ENCODE measurements at places on chromosomes 1 and 21.

DNA sequence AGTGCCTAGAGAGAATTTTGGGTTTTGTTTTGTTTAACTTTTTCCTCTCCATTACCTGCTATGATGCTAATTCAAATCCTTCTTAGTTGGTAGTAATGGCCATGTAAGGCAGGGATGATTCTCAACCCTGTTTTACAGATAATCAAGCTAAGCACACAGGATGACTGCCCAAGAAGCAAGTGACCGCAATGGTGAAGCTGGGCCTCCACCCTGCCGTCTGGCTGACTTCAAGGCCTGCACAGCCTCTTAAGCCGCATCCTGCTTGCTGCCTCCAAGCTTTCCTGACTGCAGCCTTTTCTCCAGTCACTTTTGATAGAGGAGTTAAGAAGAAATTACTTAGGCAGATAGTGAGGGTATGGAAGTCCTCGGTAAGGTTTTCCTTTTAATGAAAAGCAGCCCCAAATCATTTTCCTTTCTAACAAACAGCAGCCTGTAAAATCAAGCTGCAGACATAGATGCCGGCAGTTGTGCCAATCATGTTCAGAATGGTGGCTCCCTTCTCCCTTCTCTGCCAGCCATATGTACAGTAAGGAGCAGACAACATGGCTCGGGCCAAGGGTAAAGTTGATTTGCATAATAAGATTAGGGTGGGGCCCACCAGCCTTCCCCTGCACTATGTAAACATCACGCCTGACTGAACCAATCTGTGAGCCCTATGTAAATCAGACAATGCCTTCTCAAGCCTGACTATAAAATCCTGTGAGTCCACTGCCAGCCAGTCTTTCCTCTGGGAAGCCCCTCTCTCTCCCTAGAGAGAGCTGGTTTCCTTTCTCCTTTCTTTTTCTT is 8.8 kb upstream of the CTBS start:
- DNase-seq: no peak

GRCh38 chr1:19485362-19486187 is at the start of gene CAPZB:
CAPZB (minus strand) TSS chr1:19485539; CDS start chr1:19485438, 101 bp downstream.
- peak; percentile 85 for DNase-seq

- no peak for DNase-seq
Observed at GRCh38 chr1:36534711-36535412, 52.1 kb upstream of the CSF3R start.

GRCh38 chr1:224623743-224624333 is 7.7 kb downstream of the CNIH3 start:
- no peak for DNase-seq

DNA sequence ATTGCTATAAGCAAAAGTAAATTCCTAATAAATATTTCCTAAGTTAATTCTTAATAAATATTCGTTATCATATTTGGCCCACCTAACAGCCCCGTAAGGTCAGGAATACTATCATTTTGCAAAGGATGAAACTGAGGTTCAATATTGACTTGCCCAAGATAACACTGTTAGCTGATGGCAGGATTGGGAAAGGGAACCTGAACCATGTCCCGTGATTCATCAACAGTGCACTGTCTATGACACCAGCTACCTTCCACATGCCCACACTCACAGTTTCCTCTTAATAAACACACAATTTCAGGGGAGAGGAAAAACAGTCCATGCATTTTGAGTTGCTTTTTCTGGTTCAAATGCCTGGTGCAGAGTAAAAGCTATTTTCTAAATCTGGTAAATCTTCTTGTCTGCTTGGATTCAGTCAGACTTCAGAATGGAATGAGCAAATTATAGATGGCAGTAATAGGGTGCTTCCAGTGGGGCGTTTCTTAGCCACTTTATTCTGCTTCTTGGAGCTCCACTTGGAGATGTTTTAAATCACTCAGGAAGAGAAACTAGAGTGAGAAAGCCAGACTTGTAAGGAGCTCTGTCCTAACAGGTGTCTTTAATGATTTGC is 354.6 kb downstream of the PDE4B start:
- DNase-seq: no peak

DNA sequence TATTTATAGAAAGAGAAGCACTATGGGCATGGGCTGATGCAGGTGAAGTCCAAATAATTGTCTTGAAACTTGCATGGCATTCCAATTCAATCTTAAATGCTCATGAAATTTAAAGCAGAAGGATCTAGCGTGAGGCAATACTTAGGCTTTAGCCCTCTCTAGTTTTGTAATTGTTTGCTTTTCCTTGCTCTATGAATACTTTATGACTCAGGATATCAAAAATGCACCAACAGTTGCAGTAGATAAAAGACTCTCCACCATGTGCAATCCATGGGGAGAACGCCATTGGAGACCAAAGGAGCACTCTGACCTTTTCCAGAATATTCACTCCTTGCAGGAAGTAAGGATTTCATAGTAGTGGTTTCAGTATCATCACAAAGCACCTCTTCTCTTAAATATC is 436.4 kb downstream of the LRRIQ3 start:
- no peak for DNase-seq

GRCh38 chr21:43619856-43620255 is 39.4 kb downstream of the HSF2BP start:
- DNase-seq: no peak

DNA sequence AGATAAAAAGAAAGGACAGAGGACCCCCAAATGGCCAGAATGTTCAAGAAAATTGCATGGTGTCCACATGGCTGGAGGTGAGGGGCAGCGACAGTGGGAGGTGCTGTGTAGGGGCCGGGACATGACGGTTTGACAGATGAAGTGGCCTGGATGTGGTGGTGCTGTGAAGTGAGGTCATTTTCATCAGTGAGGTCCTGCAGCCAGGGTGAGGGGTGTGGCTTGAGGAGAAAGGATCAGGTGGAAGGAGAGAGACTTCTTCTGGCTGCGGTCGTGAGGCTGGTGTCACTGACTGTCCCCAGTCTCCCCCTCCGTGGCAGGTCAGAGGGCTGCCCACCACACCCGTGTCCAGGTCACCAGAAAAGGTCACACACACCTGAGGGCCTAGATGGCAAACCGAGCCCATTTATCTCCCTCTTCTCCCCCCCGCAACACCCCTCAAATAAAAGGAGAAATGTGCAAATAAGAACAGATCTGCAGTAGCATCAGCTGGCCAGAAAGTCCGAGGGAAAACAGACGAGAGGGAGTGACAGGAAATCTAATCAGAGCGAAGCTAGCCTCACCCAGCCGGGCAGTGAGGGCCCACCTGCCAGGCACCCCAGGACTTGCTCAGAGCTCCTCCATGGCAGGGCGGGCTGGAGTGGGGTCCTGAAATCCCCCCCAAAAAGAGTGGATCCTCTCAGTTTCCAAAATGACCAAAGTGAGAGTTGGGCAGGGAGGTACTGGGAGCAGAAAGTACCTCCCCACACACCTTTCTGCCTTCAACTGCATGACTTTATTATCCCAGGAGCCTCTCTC is 148.5 kb upstream of the EDN2 start:
- DNase-seq: no peak

DNA sequence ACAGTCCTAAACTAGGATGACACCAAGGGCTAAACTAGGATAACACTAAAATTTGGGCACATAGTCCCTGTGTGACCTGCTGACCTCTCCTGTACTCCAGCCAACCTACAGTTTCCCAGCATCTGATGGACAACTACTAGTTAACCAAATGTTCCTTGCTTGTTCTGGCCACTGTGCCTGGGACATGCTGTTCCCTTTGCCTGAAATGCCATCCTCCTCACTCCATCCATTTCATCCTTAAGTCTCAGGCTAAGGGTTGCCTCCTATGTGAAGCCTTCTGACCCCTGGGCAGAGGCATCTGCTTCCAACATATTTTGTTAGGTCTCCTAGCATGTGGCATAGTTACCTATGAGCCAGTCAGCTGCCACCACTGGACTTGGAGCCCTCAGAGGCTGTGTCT is 204.9 kb upstream of the JUN start:
- no peak for DNase-seq

DNA sequence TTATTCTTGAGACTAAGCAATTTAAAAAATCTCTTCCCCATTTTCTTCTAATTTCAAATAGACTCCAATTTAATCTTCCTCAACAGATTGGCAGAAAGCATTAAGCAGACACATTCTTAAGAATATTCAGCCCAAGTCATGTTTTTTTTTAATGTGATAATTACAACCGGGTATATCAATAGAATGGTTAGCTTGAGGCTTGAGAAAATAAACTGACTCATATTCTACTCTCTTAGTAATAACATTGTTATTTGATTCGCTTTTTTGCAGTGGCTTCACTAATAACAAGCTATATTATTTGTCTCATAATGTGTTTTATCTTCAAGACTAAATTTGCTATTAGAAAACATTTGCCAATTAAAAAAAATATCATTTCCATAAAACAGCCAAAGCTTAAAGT is 488.6 kb upstream of the RGS18 start:
- no peak for DNase-seq

DNA sequence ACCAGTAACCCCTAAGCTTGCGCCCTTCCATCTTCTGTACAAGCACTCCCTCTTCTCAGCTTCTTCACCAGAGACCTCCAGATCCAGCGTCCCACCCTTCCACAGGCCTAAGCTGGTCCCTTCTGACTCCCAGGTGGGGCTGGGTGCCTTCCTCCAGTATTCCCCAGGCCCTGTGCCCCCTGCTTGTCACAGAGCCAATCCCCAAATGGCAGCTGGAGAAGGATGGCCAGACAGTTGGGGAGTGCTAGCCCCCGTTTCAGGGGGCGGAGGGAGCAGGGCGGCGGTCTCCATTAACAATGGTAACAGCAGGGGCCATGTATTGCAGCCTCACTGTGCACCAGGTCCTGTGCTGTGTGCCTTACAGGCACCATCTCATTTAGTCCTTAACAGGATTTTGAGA is 85.7 kb downstream of the KCNN3 start:
- DNase-seq: no peak

DNA sequence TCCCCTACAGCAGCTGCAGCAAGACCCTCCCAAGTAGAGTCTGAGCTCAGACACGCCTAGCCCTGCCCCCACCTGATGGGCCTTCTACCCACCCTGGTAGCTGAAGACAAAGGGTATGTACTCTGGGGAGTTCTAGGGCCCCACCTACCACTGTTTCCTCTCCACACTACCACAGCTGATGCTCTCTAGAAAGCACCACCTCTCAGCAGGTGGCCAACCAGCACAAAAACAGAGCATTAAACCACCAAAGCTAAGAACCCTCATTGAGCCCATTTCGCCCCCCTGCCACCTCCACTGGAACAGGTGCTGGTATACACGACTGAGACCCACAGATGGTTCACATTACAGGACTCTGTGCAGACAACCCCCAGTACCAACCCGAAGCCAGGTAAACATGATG is 258.9 kb downstream of the SETD4 start:
- no peak for DNase-seq

- no peak for DNase-seq
Observed at GRCh38 chr1:168468822-168469221, 75.0 kb downstream of the XCL2 start.

- no peak for DNase-seq
Observed at GRCh38 chr1:205568469-205569361, 63.1 kb downstream of the ELK4 start.

DNA sequence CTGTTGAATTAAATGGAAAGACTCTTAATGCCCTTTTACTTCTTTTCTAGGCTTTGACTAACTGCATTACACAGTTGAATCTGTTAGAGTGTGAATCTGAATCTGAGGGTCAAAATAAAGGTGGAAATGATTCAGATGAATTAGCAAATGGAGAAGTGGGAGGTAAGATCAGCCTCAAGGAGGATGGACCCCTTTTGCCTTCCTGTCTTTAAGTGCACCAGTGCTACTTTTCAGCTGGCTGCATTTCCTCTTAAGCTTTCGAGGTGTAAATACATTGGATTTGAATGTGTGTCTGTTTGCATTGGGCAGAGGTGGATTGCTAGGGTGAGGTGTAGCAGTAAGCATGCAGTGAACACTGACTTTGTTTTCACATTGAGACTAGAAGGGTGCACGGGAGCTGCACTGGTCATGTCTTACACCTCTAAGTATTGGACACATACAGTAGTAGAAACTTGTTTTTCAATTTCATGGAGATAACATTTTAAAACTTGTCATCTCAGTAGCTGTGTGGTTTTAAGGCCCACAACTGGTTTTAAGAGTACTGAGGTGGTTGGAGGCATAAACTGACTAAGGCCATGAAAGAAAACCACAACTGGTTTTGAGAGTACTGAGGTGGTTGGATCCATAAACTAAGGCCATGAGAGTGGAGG is 35.4 kb downstream of the MIA3 start:
- DNase-seq: no peak

- DNase-seq: no peak
Observed at GRCh38 chr21:34590520-34590919, 24.4 kb downstream of the RCAN1 start.

DNA sequence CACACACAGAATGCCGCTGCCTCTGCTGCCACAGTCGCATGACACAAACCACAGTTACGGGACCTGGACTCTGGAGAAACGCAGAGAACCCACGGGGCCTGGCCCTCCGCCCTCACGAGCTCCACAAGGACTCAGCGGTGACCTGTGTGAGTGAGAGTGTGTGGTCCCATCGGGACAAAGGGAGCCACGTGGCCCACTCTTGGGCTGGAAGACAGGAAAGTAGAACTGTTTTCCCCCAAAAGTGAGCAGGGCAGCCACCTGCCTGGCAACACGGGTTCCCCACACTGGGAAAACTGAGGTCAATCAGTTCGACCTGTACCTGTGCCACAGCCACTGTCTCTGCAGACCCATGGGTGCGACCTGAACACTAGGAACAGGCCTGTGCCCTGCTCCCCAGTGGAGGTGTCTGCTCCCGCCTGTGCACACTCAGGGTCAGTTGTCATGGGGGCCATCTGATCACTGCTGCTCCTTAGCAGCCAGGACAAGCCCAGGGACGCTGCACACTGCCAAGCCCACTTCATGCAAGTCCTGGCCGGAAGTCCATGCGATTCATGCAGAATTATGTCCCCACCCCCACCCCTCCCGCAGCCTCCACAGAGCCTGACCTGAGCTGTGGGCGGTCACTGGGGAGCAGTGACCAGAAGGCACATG is 54.4 kb upstream of the ADARB1 start:
- DNase-seq: no peak

GRCh38 chr1:116218922-116219321 is 107.7 kb downstream of the MAB21L3 start:
- no peak for DNase-seq

GRCh38 chr1:33119050-33119449 is 38.1 kb downstream of the AZIN2 start:
- DNase-seq: no peak

GRCh38 chr1:113035086-113035485 is 37.9 kb upstream of the LRIG2 start:
- no peak for DNase-seq

- no peak for DNase-seq
Observed at GRCh38 chr21:46009951-46010705, 28.6 kb downstream of the COL6A1 start.

DNA sequence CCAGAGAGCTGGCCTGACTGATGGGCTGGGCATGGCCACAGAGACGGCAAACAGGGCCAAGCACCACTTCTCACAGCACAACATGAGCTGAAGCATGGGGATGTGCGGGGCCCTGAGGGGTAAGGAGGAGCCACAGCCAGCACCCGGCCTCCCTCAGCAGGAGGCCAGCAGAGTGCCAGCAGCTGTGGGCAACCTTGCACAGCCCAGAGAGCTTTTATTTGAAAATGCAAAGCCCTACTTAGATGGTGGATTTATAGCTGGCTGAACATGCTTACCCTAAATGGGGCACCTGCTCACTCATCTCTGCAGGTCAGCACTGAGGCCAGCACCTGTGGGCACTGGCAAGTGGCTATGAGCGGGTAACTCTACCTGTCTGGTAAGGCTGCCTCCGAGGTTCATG is 44.1 kb downstream of the SLC66A1 start:
- no peak for DNase-seq

Data from activated naive CD4-positive, alpha-beta T cell (primary cell).